Stimulated activated naive CD8-positive, alpha-beta T cell treated with anti-CD3 and anti-CD28 coated beads, Interleukin-15, amount 100 ng/mL, for 72 hours (primary cell): ENCODE measurements at places on chromosomes 2 and 18.

DNA sequence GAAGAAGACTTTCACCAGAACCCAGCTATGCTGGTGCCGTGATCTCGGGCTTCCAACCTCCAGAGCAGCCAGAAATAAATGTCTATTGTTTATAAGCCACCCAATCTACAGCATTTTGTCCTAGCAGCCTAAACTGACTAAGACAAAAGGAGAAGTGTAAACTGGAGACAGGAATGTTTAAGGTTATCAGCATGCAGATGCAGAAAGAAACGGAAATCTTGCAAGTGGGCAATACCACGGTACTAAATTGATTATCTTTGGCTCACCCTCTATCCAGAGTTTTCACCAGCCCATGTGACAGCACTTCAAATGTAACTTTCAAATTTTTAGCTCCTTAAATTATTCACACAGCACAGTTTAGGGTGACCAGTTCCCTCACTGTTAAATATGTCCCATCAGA lies 5.7 kb upstream of the CAPN14 start:
- no peak for DNase-seq

GRCh38 chr2:195651046-195651445 lies 6.0 kb upstream of the SLC39A10 start:
- DNase-seq, result no peak

- DNase-seq, result no peak
These were observed 138.7 kb downstream of the TTC32 start for GRCh38 chr2:19762959-19763605.

DNA sequence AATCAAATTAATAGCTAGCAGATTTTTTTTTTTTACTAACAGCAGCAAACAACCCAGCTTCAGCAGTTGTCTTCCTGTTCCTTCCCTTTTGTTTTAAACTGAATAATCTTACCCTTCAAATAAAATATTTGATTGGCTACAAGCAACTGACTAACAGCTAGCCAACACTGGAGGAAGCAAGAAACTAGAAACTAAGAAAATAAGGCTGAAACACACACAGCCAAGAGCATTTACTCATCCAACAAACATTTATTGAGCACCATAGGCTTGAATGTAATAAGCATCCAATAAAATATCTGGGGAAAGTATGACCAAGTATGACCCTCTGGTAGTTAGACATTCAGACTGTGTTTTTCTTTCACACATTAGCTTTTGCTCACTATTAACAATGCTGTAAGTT lies 189.2 kb downstream of the CD226 start:
- no peak for DNase-seq

DNA sequence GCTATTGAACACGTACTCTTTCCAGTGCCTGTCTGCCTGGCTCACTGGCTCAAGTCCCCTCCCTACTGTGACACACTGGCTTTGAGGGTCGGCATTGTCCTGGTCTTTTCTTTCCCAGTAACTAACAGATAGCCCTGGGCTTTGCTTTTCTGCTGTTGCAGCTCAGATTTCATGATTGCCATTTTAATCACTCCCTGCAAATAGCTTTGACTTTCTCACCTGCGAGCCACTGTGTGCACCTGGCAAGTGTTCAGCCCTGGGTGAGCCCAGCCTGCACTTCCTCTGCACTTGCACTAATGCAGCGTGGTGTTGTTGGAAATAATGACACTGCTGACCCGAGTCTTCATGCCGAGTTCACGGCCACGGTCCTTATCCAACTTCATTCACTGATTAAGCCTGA lies 52.9 kb downstream of the DCDC2C start:
- no peak for DNase-seq

DNA sequence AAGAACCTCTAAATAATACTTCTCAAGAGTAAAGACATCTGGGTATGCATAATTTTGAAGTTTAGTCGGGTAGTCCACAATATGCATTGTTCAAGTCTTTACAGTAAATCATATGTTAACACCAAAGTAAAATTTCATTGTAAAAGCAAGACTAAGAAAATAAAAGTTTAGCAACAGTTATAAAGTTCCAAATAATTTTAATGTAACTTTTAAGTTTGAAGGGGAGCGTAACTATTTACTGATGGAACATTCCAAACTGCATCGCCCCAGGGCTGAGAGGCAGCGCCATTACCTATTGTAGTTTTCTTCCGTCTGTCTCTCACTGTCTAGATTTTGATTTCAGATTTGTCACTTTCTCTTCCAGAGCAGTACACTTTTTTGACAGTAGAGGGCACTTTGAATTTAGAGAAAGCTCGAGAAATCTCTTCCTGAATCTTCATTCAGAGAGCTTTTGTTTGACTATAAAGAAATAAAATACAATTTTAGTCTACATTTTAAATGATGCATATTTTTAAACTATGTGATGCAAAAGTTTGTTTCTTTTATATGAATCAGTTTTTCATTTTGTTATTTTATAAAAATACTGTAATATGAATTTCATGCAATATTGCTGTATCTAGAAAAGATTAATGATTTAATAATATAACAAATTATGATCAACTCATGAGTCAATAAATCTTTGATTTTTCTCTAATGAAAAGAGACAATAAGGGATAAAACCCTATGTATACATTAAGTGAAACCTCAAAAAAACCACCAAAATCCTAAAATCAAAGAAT lies 389.8 kb downstream of the FIGN start:
- DNase-seq, result no peak

DNA sequence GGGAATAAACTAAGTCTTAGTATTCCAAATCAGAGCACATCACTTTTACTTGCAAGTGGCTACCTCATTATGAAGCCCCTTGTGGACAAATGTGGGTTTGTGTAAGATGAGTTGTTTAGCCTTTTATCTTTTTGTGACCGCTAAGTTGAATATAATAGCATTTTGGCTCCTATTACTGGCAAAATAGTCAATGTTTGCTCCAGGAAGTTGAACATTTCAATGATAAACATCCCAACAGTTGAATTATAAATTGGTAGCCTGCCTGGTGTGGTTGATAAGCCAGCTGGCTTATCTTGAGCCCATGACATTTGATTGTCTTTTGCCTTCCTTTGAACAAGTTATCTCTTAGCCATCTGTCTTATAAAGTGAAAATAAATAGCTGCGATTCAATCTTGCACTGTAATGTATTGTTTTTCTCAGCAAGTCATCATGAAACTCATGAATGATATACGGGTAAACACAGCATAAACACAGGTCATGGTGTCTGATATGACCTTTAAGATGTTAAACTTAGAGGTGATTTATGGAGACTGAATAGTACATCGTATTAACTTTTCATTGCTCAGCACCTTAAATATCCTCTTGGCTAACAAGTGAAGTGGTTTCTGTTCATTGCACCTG lies 338.4 kb downstream of the SOCS6 start:
- no peak for DNase-seq

DNA sequence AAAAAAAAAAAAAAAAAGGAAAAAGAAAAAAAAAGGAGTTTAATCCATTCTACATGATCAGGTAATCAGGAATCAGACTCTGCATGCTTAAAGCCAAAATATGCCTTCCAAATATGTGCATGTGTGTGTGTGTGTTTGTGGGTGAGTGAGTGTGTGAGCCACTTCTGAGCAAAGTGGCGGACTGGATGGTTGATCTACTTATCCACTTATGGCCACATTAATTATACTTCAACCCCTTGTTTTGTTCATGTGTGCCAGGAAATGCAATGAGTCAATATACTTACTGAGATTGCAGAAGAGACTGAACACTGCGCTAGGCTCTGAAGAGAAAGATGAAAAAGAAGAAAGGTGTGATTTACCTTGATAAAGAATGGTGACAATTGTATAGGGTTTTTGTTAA lies 586.5 kb upstream of the NXPH2 start:
- DNase-seq, result no peak
